ENCODE measurements at places on chromosomes 4 and X. TPM values are rescaled to one million over a fixed set of nuclear protein-coding genes. Genes with fewer than 3 reads are reported as not detected.

GRCh38 chr4:155569960-155570515 lies 96.6 kb upstream of the GUCY1A1 start:
- H3K4me3 ChIP-seq, result no peak overlapping the region
- no peak overlapping the region for H3K27ac ChIP-seq
- no peaks in the 10 kb centered on the region for H3K4me1 ChIP-seq
- no peak for DNase-seq
- H3K36me3 ChIP-seq, result no peaks in the 10 kb centered on the region

DNA sequence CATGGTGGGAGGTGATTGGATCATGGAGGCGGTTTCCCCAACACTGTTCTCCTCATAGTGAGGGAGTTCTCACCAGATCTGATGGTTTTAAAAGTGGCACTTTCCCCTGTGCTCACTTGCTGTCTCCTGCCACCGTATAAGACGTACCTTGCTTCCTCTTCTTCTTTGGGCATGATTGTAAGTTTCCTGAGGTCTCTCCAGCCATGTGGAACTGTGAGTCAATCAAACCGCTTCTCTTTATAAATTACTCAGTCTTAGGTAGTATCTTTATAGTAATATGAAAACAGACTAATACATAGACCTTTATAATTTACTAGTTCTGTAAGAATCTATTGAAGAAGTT lies 82.5 kb upstream of the PITX2 start:
- H3K4me3 ChIP-seq, result no peak overlapping the region
- H3K27me3 ChIP-seq, result no peaks in the 10 kb centered on the region
- H3K36me3 ChIP-seq, result no peaks in the 10 kb centered on the region
- H3K27ac ChIP-seq, result no peak overlapping the region

DNA sequence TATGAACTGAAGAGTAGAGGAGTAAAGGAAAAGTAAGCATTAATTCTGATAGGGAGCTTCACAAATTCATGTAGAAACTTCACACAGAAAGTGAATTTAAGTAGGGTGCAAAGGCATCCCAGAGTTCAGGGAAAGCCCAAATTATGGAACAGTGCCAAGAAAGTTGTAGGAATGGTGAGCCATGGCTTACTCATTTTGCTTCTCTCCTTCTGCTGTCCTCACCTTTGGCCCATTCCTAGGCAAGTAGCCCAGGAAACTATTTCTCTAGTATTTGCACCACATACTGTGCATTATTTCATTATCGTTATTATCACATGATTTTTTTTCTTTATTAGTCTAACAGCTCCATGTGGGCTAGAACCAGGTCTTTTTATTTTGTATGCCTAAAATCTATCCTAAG lies 34.9 kb upstream of the IL1RAPL1 start:
- H3K27me3 ChIP-seq, result no peaks in the 10 kb centered on the region
- H3K36me3 ChIP-seq, result no peaks in the 10 kb centered on the region
- no peak overlapping the region for H3K4me3 ChIP-seq
- no peak overlapping the region for H3K27ac ChIP-seq

- H3K36me3 ChIP-seq, result no peaks in the 10 kb centered on the region
- H3K27ac ChIP-seq, result no peak overlapping the region
- H3K4me3 ChIP-seq, result no peak overlapping the region
- H3K27me3 ChIP-seq, result no peaks in the 10 kb centered on the region
Measured at GRCh38 chrX:19867411-19867732, 20.0 kb downstream of the SH3KBP1 start.

- H3K27me3 ChIP-seq, result no peaks in the 10 kb centered on the region
- H3K4me1 ChIP-seq, result peaks cover 21% of the 10 kb centered on the region
- DNase-seq, result no peak
- H3K36me3 ChIP-seq, result no peaks in the 10 kb centered on the region
- peak overlapping the region; percentile 91 for H3K4me3 ChIP-seq
- H3K27ac ChIP-seq, result peak overlapping the region; percentile 82
Measured at GRCh38 chr4:121824171-121824527, 466 bp upstream of the CCNA2 start.

DNA sequence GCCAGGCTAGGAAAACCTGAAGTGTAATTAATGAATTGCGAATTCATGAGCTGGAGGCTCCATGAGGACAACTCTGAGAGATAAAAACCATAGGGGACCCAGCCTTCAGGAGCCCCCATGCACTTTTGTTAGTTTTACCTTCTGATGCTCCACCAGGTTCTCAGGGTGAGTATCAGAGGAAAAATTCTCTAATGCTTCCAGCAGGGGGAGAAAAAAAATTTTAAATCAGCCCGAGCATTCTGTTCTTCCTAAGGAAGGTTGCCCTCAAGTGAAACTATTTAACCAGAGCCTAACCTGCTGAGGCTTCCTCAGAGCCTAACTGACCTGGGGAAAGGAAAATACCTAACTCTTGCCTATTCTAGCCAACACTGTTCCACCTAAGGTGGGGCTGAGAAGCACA lies 552.6 kb downstream of the PPARGC1A start:
- H3K27me3 ChIP-seq, result no peaks in the 10 kb centered on the region
- DNase-seq, result no peak
- no peaks in the 10 kb centered on the region for H3K36me3 ChIP-seq
- no peak overlapping the region for H3K4me3 ChIP-seq

DNA sequence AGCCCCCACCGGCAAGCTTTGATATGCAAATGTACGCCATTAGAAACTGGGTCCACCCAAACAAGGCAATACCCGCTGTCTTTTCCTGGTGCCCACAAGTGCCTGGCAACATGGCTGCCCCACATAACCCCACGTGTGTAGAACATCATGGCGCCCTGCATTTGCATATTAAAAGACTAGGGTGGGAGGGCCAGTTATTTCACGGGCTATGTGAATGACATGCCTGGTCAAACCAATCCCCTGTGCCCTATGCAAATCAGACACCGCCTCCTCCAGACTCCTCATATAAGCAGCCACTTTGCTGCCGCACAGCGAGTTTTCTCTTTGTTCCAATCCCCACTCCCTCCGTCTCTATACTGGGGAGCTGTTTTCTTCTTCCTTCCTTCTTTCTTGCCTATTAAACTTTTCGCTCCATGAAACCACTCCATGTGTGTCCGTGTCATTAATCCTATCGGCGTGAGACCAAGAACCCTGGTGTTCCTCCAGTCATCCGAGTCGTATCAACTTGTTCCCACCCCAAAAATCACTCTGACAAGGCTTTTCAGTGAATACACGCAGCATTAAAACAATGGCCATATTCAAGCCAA lies 112.6 kb upstream of the SORBS2 start:
- DNase-seq, result no peak
- no peak overlapping the region for H3K27ac ChIP-seq
- H3K4me1 ChIP-seq, result no peaks in the 10 kb centered on the region
- no peaks in the 10 kb centered on the region for H3K27me3 ChIP-seq
- no peak overlapping the region for H3K4me3 ChIP-seq

DNA sequence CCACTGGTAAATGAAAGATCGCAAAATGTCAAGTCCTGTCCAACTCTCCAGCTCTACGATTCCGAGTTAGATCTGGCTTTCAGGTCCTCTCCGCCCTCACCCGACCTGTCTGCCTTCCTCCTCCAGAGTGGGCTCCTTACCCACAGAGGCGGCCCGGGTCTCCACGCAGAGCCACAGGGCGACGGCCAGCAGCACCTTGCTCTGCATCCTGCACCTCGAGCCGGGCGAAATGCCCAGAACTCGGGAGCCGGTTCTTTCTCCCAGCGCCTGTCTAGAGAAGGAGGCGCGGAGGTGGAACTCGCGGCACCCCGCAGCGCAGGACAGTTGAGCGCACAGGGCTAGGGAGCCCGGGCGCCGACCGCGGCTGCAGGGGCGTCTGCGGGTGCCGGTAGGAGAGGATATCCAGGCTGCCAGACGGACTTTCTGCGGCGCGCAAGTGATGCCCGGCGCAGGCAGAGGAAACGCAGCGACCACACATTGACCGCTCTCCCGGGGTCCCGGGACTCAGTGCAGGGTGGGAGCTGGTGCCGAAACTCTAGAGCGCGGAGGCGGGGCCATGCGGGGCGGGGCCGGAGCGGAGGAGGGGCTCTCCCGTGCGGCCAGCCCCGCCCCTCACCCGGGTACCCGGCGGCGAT lies at the start of gene KDR:
TSS of gene KDR (minus strand) at position 509 of the 635 bp plus-strand sequence. CDS start at position 207, 302 bp downstream.
- no peaks in the 10 kb centered on the region for H3K4me1 ChIP-seq
- H3K36me3 ChIP-seq, result no peaks in the 10 kb centered on the region
- H3K27me3 ChIP-seq, result peaks cover 4% of the 10 kb centered on the region

DNA sequence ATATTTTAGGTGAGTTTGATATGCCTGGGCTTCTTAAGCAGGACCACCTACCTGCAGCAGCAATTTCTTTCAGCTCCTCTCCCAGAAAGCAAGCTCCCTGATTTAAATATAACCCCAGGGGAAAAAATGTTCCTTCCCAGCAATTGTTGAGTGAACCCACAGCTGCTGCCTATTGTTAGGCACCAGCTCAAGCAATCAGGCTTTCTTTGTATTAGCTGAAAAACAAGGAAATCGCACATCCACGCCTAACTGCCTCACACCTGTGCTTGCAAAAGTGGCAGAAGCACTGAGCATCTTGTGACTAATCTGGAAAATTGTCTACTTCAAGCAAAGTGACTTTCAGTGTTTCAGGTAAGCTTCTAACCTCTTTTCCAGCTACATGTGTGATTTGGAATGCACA lies 432.2 kb downstream of the SMARCA1 start:
- H3K36me3 ChIP-seq, result no peaks in the 10 kb centered on the region
- DNase-seq, result no peak
- no peak overlapping the region for H3K4me3 ChIP-seq

DNA sequence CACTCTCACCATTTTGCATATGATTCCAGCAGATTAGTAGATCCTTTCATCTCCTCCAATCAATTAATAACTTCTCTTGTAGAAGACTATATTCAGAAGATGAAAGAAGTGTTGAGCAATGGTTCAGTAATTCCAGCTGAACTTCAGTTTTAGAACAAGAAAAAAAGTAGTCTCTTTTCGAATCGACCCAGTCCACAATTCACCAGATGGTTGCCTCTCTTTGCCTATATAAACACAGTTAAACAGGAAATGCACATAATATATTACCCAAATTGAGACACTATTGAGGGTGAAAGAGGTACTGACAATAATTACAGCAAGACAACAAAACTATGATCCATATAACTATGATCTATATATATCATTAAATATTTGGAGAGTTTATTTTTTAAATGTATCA lies 16.8 kb upstream of the FAM241A start:
- H3K27ac ChIP-seq, result no peak overlapping the region
- no peaks in the 10 kb centered on the region for H3K36me3 ChIP-seq
- peaks cover 17% of the 10 kb centered on the region for H3K27me3 ChIP-seq
- H3K4me1 ChIP-seq, result no peaks in the 10 kb centered on the region

DNA sequence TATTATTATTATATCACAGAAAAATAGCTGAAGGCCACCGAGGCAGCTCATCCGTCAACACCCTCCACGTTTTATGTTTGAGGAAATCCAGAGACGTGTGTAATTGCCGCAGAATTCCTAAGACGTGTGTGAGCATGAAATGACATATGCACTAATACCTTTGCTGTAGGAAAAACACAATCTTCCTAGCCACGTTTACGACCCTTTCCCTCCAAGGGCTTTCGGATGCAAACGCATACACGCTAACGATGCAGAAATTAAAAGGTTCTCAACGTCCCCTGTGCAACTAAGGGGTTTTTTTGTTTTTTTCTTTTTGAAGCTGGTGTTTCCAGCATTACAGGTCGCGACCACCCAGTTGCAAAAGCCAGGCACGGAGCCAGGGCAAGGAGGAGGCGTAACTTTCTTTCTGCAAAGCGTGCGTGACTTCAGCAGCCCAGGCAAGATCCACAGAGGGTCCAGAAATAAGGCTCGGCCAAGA lies 33.8 kb downstream of the CRLF2 start:
- no peak overlapping the region for H3K4me3 ChIP-seq
- DNase-seq, result peak; percentile 50
- no peaks in the 10 kb centered on the region for H3K4me1 ChIP-seq
- H3K27me3 ChIP-seq, result no peaks in the 10 kb centered on the region
- no peaks in the 10 kb centered on the region for H3K36me3 ChIP-seq
- no peak overlapping the region for H3K27ac ChIP-seq

GRCh38 chr4:13344216-13344615 lies 139.9 kb downstream of the RAB28 start:
- no peaks in the 10 kb centered on the region for H3K36me3 ChIP-seq
- no peaks in the 10 kb centered on the region for H3K4me1 ChIP-seq
- no peak overlapping the region for H3K27ac ChIP-seq
- no peaks in the 10 kb centered on the region for H3K27me3 ChIP-seq

DNA sequence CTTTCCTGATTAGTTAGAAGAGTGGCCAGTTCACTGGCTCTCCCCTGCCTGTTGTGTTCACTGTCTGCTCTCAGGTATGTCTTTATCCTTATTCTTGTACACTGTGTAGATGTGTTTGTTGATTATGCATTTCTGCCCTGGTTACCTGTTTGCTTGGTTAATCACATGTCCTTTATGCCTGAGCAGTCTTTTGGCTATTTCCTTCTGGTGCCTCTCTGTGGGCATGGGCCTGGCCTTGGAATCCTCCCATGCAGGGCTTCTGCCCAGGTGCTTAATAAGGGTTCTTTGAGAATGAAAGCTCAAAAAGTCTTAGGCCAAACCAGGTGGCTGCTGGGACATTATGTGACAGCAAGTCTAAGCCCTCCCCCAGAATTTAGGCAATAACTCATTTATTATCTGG lies 26.5 kb downstream of the OTUD6A start:
- H3K4me3 ChIP-seq, result no peak overlapping the region
- no peaks in the 10 kb centered on the region for H3K36me3 ChIP-seq
- H3K27ac ChIP-seq, result no peak overlapping the region
- H3K27me3 ChIP-seq, result no peaks in the 10 kb centered on the region
- no peak for DNase-seq

DNA sequence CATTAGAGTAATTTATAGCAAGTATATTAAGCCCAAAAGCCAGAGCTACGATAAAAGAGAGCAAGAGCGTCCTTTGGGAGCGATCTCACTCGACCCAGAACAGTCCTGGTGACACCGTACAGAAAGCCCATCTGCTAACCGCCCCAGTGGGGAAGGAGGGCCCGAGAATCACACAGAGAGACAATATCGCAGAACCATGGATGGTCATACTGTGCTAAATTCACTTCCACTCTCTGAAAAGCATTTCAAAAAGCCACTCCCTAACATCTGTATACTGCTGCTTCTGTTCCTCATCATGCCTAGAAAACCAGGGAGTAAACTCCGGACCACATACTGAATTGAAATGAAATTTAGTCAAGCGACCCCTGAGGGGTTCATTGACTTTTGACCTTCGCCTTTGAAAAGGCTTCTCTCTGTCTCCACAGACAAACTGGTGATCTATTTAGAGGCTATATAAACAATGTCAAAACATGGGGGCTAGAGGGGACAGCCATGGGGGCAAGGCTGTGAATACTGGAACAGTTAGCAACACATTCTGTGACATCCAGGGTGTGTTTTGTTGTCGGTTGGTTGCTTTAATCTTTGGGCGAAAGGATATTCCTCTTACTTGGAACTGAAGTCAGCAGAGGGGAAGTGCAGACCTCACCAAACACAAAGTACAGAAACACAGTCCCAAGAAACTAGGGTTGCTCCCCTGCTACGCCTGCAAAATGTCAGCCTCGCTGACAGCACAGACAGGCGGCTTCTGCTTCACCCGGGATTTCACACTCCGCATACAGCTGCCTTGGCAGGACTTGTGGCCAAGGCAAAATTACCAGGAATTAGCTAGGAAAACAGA lies 129.0 kb upstream of the RASGEF1B start:
- peaks cover 2% of the 10 kb centered on the region for H3K27me3 ChIP-seq
- no peak overlapping the region for H3K27ac ChIP-seq
- no peak overlapping the region for H3K4me3 ChIP-seq
- no peaks in the 10 kb centered on the region for H3K4me1 ChIP-seq
- DNase-seq, result no peak
- H3K36me3 ChIP-seq, result no peaks in the 10 kb centered on the region

GRCh38 chrX:100625985-100626491 lies 10.6 kb downstream of the TSPAN6 start:
- peak; percentile 33 for DNase-seq
- no peak overlapping the region for H3K4me3 ChIP-seq
- H3K27ac ChIP-seq, result no peak overlapping the region

PPEF2 gene
- not detected for total RNA-seq

CENPVL1 gene
- total RNA-seq, result not detected

PRR32 gene
- not detected for total RNA-seq

CLIC2 gene
- 1.2 TPM for total RNA-seq

GABRQ gene
- total RNA-seq, result not detected

PDCL2 gene
- total RNA-seq, result not detected

CSN1S1 gene
- not detected for total RNA-seq

SPANXD gene
- total RNA-seq, result not detected
